AG10803 (cell line): ENCODE measurements at places on chromosomes 5 and 9.

- DNase-seq: no peak
Observed at GRCh38 chr9:101791938-101792337, 53.5 kb upstream of the GRIN3A start.

- DNase-seq: no peak
Observed at GRCh38 chr9:34862836-34863235, 95.2 kb upstream of the PHF24 start.

- peak; percentile 26 for DNase-seq
Observed at GRCh38 chr9:127786773-127787104, 905 bp downstream of the CDK9 start.

DNA sequence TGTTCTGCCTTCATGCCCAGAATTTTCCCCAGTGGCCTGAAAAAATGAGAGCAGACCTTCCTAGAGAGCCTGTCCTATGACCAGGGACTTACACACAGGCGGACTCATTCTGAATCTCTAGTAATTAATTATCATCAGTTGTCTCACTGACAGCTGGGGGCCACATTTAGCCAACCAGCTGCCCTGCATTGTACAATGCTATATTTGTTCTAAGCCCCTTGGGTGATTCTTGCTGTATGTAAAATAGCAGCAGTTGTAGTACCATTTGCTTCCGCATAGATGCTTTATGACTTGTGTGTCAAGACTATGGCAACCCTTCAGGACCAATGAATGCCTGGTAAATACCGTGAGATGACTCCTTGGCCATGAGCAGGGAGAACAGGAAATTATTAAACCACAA, 415.4 kb upstream of the SEMA6A start:
- no peak for DNase-seq

DNA sequence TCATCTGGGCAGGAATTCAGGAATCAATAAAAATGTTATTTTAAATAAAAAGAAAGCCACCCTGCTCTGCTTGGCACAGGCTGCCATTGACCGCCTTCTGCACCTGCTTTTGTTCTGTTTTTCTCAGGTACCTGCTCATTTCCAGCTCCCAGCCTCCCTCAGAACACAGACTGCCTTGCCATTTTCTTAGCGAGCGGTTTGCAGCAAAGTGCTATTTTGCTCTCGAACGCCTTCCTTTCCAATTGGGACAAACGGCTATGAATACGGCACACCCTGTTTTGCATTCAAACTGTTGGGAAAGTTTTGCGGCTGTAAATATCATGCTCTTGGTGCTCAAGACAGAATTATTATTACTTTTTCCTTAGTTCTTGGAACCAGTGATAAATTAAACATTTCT, 25.1 kb upstream of the FCN1 start:
- no peak for DNase-seq

- no peak for DNase-seq
Observed at GRCh38 chr5:99926463-99926862, 608.7 kb upstream of the FAM174A start.

DNA sequence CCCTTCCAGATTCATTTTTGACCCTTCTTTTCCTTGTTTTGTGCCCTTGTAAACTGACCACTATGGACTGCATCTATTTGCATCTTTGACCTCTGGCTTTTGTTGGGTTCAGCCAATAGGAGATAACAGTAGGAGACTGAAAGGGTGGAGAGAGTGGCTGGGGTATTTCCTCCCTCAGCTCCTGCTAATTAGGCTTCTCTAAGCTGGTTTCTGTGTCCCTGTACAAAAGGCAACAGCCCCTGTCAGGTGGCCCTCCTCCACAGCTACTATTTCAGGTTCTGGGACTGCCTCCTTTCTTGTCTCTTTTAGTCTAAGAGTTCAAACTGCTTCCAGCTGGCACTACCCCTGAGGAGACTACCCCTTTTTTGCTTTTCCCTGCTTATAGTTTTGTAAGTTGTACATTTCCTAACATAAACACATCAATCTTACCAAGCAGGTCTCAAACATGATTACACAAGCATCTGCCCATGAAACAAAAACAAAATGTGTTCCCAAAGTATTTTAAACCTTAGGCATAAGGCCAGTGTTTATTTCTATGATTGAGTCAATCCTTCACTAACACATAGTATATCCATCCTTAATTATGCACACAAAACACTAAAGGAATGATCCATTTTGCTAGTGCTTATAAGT, 262.0 kb upstream of the TRPM3 start:
- no peak for DNase-seq

GRCh38 chr5:178244576-178244975, 12.0 kb upstream of the PHYKPL start:
- DNase-seq: peak; percentile 26

DNA sequence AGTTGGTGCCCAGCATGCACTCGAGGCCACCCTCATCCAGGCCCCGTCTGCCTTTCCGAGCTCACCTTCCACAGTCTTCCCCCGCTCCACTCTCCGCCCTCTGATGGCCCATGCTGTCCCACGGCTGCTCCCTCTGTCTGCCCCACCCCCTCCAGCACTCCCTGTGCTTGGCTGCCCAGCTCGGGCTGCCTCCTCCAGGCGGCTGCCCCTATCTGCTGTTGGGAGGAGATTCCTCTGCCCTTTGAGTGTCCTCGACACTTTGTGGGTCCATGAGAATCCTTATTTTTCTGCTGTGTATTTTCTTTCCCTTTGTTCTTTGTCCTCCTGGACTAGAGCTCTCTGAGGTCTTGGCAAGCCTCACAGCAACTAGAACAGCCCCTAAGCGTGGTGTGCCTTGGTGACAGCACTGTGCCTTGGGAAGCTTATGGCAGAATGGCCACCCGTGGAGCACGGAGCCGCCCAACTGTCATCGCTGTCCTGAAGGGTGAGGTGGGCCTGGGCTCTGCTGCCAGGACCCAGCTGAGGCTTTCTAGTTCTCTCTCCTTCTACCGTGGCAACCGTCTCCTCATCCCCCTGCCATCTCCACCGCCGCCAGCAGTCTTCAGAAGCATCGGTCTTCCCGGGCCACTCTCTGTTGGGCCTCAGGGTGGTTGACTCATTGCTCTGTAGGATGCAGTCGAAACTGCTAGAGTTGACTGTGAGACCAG, 5.2 kb downstream of the NTMT1 start:
- DNase-seq: no peak

GRCh38 chr5:15008476-15008875, 136.9 kb upstream of the ANKH start:
- peak; percentile 97 for DNase-seq

GRCh38 chr5:162091336-162091735, 23.8 kb downstream of the GABRG2 start:
- DNase-seq: no peak

DNA sequence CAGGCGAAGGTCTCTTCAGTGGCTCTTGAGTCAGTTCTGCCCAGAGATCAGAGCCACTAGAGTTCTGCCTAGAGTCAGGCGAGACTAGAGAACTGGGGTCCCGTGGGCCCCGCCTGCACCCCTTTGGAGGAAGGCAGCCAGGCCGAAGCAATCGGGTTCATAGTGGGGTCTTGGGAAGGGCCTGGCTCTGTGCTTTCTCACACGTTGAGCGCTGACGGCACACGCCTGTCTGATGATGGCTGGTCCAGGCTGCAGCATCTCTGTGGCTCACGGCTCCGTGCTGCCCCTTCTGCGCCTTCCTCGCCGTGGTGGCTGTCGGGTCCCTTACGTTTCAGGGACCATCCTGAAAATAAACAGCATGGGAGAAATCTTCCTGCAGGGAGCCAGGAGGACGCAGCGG, 78.3 kb upstream of the RNU6ATAC start:
- no peak for DNase-seq

- DNase-seq: no peak
Observed at GRCh38 chr5:165460911-165461310, 1955.5 kb downstream of the MAT2B start.

- no peak for DNase-seq
Observed at GRCh38 chr5:20522905-20523482, 535.0 kb upstream of the CDH18 start.

- DNase-seq: no peak
Observed at GRCh38 chr9:82721593-82721992, 341.3 kb downstream of the RASEF start.

DNA sequence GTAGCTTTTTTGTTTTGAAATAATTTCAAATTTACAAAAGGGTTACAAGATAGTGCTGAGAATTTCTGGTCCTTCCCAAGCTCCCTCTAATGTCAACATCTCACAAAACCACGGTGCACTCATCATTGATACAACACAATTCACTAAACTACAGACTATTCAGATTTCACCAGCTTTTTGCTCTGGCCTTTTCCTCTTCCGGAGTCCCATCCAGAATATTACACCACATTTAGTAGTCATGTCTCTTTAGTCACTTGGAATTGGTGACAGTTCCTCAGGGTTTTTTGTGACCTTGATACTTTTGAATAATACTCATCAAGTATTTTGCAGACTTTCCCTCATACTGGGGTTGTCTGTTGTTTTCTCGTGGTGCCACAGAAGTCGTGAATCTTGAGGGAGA, 484.0 kb downstream of the GADD45G start:
- DNase-seq: no peak

DNA sequence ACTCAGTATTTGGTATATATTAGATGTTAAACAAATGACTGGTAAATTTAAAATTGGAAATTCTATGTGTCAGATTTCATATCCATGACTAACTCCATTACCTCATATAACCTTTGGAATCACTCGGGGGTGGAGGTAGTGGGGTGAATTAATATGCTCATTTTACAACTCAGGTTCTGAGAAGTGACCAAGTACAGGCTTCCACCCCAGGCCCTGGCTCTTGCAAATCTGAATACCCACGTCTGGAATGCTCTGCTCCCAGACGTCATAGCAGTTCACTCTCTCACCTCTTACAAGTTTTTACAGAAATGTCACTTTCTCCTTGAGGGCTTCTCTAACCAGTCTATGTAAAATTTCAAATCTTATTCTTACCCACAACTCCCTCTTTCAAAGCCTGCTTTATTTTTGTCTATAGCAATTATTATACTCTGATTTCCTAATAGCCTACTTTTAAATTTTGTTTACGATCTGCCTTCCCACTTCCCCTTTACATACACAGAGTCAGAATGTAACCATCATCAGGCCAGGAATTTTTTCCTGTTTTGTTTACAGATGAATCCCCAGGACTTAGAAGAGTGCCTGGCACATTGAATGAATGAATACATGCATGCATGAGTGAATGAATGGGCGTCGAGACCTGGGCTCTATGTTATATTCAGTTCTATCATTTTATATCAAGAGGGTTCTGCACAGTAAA, 134.1 kb upstream of the IFNE start:
- peak; percentile 89 for DNase-seq

GRCh38 chr9:69573651-69574050, 98.5 kb downstream of the APBA1 start:
- peak; percentile 39 for DNase-seq

DNA sequence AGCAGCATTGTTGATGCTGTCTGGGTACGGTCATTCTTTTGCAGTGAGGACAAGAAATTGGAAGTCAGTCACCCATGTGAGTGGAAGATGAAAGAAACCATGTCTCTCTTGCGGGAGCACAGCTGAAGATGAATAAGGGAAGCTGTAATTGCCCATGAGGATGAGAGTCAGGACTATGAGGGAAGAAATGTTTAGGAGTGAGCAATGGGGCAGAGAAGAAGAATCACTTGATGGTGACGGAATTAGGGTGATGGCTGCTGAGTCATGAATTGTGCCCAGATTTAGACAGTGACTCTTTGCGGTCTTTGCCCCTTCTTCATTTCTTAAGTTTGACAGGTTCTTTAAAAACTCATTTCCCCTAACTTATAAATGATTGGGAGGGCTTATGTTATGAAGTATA, 183.3 kb downstream of the MAST4 start:
- DNase-seq: no peak

- no peak for DNase-seq
Observed at GRCh38 chr9:23380821-23381220, 445.2 kb downstream of the ELAVL2 start.

DNA sequence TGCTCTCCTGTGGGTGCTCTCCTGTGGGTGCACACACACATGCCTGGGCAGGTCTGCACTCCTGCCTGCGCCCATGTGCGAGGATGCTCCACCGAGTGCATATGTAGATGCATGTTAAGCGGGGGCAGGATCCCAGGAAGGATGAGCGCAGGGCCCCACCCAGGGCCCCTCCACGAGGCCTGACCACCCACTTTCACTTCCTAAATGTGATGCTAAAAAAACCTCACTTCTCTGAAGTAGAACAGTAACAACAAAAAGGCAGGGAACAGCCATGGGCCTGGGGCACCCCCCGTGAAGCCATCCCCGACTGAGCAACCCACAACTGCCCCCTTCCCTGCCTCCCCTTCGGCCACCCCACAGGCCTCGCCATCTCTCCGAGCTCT, 48.2 kb upstream of the SARDH start:
- DNase-seq: no peak

DNA sequence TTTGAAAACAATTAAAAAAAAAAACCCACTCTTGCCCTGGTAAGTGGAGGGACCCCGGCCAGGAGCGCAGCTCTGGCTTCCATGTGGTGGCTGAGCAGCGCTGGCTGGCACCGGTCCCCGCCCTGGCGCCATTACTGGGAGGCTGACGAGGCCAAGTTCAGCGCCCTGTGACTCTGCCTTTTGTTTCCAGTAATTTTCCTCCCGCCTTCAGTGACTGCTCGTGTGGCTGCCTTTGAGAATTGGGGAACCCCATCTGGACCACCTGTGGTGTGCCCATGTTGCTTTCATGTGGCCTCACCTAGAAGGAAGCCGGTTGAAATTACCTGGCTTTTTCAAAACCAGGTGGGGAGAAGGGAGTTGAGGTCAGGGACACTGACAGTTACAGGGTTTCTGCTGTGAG, 136.1 kb downstream of the GAPVD1 start:
- DNase-seq: no peak

- DNase-seq: peak; percentile 13
Observed at GRCh38 chr9:131167146-131167692, 41.8 kb downstream of the NUP214 start.

DNA sequence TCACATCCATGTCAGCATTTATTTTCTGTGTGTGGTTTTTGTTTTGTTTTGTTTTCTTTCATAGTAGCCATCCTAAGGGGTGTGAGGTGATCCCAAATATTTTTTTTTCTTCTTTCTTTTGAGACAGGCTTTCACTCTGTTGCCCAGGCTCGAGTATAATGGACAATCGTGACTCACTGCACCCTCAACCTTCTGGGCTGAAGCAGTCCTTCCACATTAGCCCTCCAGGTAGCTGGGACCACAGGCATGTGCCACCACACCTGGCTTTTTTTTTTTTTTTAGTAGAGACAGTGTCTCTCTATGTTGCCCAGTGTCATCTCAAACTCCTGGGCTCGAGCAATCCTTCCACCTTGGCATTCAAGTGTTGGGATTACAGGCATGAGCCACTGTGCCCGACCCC, 59.1 kb downstream of the CDC42SE2 start:
- DNase-seq: no peak

- DNase-seq: no peak
Observed at GRCh38 chr9:12920437-12920836, 145.6 kb downstream of the LURAP1L start.

- DNase-seq: no peak
Observed at GRCh38 chr9:26748449-26749058, 144.0 kb downstream of the CAAP1 start.

GRCh38 chr5:41509399-41510175, 814 bp downstream of the PLCXD3 start:
- no peak for DNase-seq

DNA sequence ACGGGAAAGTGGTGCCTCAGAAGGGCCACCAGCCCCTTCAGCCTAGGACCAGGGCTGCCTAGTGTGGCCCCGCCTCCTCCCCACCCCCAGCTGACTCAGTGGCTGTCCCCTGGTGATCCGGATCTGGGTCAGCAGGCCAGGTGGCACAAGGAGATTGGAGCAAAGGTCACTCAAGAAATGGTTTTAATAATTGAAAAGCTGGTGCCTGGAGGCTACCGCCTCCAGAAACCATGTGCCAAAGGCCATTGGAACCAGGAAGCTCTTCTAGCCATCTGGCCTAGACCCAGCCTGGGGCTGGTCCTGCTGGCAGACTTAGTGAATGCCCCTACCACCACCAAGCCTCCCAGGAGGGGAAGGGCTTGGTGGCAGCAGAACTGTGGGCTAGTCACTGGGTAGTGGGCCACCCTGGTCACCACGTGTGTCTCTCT, 1.5 kb downstream of the ST6GALNAC4 start:
- DNase-seq: no peak
